ENCODE measurements at places on chromosomes 2 and 18. TPM values are rescaled to one million over a fixed set of nuclear protein-coding genes. Genes with fewer than 3 reads are reported as not detected.

REG3A gene
- total RNA-seq = not detected

SLC66A3 gene
- 31.2 TPM for total RNA-seq

SULT1C4 gene
- total RNA-seq = 3.4 TPM

VSNL1 gene
- 0.39 TPM for total RNA-seq

- DNase-seq = no peak
Measured at GRCh38 chr18:9933865-9934264, 20.0 kb downstream of the VAPA start.

GRCh38 chr2:209633911-209634310 lies 137.7 kb upstream of the UNC80 start:
- DNase-seq = no peak

GRCh38 chr2:144479659-144480058 lies 40.3 kb downstream of the ZEB2 start:
- no peak for DNase-seq

- DNase-seq = no peak
Measured at GRCh38 chr2:92074549-92074898, 2796.7 kb upstream of the TEKT4 start.

- DNase-seq = no peak
Measured at GRCh38 chr2:144407262-144407661, 112.7 kb downstream of the ZEB2 start.

GRCh38 chr2:207385076-207385475 lies 144.7 kb upstream of the CREB1 start:
- DNase-seq = no peak

DNA sequence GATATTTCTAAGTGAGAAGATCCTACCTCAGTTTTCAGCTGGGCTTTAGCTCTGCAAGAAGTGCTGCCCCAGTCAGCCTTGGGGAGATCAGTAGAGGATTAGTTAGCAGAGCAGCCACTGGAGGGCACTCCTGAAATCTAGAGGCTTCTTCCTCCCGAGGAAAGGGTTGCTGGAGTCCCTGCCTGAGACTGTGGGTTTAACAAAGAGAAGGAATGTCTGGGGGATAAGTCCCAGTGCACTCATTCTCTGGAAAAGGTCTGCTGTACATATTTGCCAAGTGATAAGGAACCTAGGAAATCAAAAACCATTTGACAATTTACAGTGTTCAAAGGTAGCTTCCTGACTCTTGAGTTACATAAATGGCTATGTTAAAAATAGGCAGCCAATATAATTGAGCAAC lies 207.2 kb downstream of the SLC8A1 start:
- peak; percentile 45 for DNase-seq

DNA sequence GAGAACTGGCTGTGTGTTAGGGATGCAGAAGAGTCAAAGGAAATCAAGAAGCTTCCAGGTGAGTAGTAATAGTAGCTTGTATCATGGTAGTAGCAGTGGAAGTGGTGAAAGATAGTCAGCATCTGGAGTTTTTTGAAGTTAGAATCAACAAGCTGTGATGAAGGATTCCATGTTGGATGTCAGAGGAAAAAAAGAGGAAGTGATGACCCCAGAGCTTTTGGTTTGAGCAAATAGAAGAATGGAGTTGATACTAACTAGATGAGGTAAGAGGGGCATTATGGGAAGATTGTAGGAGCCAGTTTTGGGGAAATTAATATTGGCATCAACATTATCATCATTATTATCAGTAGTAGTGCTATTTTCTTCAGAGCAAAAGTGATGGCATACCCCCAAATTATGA lies 542.2 kb downstream of the XIRP2 start:
- no peak for DNase-seq

DNA sequence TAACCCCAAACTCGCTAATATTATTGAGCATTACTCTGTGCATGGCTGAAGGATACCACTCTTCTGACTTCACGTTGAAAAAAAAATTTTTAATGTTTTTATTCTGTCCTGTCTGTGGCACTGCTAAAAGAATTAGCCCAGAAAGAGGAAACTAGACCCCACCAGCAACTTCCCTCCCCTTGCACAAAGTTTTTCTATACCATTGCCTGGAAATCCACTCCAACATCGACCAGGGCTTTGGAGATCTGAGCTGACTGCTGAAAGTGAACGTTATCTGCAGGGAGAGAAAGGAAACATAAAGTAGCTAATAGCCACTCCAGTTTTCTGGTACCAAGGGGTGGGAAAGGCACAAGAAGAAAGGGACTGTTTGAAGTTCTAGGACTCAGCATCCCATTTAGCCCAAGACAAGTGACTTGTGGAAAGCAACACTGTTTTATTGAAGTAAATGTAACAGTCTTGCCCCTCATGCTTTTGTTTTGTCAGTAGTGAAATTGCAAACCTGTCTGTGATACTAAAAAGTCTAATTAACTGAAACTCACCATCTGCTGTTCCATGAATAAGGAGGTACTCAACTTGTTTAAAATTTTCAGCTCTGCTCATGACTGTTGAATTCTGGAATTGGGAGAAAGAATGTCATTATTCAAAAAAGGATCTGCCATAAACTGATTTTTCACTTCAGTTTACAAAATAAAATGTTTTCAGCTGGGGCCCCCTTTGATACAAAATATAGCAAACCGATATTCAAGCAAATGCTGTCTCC lies 79.1 kb downstream of the DPP4 start:
- no peak for DNase-seq
